Stimulated activated memory B cell treated with anti-CD40 and anti-IgM and Interleukin-4, amounts not matched to agents 10 μg/mL and 1 μg/mL and 100 μg/mL, for 72 hours (primary cell): ENCODE measurements at places on chromosomes 2 and 18.
A peak's percentile ranks its signal among the peaks of the same experiment; 100 is the strongest.

DNA sequence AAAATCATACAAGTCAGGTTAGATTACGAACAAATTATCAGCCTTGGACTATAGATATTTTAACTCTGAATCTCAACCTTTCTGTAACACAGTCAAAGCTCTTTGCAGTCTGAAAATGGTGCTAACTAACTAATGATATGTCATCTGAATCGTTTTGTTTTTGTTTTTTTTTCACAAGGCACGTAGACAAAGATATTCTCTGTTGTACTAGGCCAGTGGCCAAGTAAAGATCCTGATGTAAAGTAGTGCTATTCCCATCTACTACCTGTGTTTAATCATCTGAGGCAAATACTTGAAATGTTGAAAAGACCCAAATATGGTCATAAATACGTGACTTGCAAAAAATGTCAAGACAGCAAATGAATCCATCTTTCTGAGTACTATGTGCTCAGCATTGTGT is 65.7 kb downstream of the REL start:
- peaks cover 29% of the 10 kb centered on the region for H3K36me3 ChIP-seq
- no peak overlapping the region for H3K27ac ChIP-seq
- no peaks in the 10 kb centered on the region for H3K4me1 ChIP-seq
- ATAC-seq, result no peak
- H3K27me3 ChIP-seq, result no peaks in the 10 kb centered on the region

DNA sequence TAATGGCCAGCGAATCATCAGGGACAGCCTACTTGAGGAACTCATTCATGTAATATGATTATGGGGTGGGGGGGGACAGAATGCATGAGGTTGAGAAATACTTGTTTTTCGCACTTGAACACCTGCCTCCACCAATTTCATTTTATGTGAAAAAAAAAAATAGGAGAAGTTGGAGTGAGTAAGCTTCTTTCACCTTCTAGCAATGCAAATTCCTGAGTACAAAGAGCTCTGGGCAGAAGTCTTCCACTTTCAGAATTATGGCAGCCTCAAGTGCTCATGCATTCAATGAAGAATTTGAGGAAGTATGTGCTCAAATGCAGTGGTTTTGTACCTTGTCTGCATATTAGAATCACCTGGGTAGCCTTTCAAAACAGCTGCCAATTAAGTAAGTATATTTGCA is 40.1 kb upstream of the GPD2 start:
- H3K36me3 ChIP-seq, result no peaks in the 10 kb centered on the region
- peaks cover 32% of the 10 kb centered on the region for H3K4me1 ChIP-seq
- no peaks in the 10 kb centered on the region for H3K27me3 ChIP-seq
- peak overlapping the region; percentile 12 for H3K4me3 ChIP-seq

- H3K4me1 ChIP-seq, result no peaks in the 10 kb centered on the region
- H3K27me3 ChIP-seq, result no peaks in the 10 kb centered on the region
- H3K27ac ChIP-seq, result no peak overlapping the region
- H3K4me3 ChIP-seq, result no peak overlapping the region
These were observed 31.7 kb downstream of the L3MBTL4 start for GRCh38 chr18:6382963-6383362.

- H3K36me3 ChIP-seq, result no peaks in the 10 kb centered on the region
- H3K4me3 ChIP-seq, result no peak within 1 kb of the TSS
- H3K27ac ChIP-seq, result no peak within 1 kb of the TSS
These were observed at the start of gene FER1L5 for GRCh38 chr2:96642564-96643360. TSS of gene FER1L5 (plus strand) at chr2:96642764. CDS start at chr2:96642837, 73 bp downstream.

GRCh38 chr18:23935804-23936203 is 78.8 kb upstream of the TTC39C start:
- peaks cover 25% of the 10 kb centered on the region for H3K4me1 ChIP-seq
- no peaks in the 10 kb centered on the region for H3K36me3 ChIP-seq
- no peak overlapping the region for H3K27ac ChIP-seq
- H3K27me3 ChIP-seq, result no peaks in the 10 kb centered on the region

GRCh38 chr18:78168526-78168925 is 811.1 kb upstream of the SALL3 start:
- peaks cover 11% of the 10 kb centered on the region for H3K27me3 ChIP-seq
- ATAC-seq, result no peak
- H3K4me1 ChIP-seq, result no peaks in the 10 kb centered on the region
- no peaks in the 10 kb centered on the region for H3K36me3 ChIP-seq
- H3K27ac ChIP-seq, result no peak overlapping the region

DNA sequence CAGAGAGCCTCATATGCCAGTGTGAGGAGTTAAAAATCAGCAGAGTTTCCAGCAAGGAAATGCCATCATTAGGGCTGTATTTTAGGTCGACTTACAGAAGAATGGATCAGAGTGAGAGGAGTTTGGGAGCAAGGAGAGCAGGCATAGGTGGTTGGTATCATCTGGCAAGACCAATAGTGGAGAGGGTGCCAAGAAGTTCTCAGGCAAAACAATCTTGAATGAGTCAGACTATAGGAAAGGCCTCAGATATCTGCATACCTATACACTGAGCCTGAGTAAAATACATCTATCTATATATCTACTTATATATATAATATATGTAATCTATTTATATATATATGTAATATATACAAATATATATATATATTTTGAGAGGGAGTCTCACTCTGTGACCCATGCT is 57.3 kb downstream of the TMEFF2 start:
- H3K36me3 ChIP-seq, result no peaks in the 10 kb centered on the region
- H3K4me1 ChIP-seq, result no peaks in the 10 kb centered on the region
- no peak overlapping the region for H3K4me3 ChIP-seq
- no peak overlapping the region for H3K27ac ChIP-seq

- peaks cover 8% of the 10 kb centered on the region for H3K27me3 ChIP-seq
- no peak overlapping the region for H3K4me3 ChIP-seq
- ATAC-seq, result no peak
- H3K4me1 ChIP-seq, result no peaks in the 10 kb centered on the region
- no peak overlapping the region for H3K27ac ChIP-seq
- no peaks in the 10 kb centered on the region for H3K36me3 ChIP-seq
These were observed 224.5 kb downstream of the SLC4A3 start for GRCh38 chr2:219851801-219852481.

DNA sequence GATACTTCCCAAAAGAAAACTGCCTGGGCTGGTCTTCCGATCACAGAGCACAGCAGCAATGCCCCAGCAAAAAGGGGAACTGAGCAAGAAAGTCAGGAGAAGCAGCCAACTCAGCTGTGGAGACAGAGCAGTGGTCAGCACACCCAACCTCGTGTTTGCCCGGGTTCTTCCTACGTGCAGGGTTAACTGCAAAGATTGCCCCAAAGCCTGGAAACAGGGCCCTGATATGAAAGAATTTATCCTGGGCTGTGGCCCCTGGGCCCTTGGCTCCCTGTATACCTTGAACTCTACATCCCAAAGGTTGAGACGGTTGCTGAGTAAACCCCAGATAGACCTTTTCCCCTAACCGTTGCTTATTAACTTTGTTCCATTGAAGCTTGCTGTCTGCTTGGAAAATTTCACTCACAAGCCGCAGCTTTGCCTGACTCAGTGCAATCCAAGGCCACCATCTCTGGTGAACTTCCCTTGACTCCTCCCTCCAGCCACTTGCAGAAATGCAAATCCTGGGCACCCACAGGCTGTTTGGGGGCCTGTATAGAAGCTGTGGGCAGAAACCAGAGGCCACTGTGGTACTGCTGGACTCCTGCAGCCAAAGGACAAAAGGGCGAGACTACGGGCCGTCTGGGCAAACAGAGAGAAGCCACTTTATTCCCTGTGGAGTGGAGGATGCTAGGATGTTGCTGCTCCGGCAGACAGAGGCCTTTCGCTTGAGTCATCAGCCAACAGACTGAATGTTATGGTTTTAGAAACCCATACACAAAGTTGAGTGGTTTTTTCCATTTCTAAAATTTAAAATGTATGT is 18.2 kb downstream of the NRP2 start:
- peak; percentile 84 for ATAC-seq
- H3K4me1 ChIP-seq, result peaks cover 26% of the 10 kb centered on the region
- H3K4me3 ChIP-seq, result peak overlapping the region; percentile 42
- H3K27ac ChIP-seq, result peak overlapping the region; percentile 92
- no peaks in the 10 kb centered on the region for H3K27me3 ChIP-seq

DNA sequence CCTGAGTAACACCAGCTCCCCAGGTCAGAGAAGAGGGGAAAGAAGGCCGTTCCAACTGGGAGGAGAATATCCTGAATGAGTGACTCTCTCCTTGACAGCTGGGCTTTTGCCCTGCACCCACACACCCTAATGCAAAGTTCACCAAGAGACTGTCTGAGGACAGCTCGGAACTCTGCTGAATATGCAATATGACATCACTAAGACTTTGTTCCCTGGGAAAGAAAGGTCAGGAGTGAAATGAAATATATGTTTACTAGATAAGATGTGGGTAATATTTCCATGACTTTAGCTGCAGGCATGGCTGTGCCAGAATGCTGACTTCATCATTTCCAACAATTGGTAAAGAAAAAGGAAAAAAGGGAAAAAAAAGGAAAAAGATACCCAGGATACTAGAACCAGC is 488.2 kb upstream of the RAB6C start:
- H3K27me3 ChIP-seq, result peaks cover 29% of the 10 kb centered on the region
- no peaks in the 10 kb centered on the region for H3K36me3 ChIP-seq
- no peaks in the 10 kb centered on the region for H3K4me1 ChIP-seq
- ATAC-seq, result no peak
- H3K4me3 ChIP-seq, result no peak overlapping the region

GRCh38 chr2:2744107-2744506 is 413.0 kb upstream of the MYT1L start:
- ATAC-seq, result no peak
- no peak overlapping the region for H3K27ac ChIP-seq
- H3K4me3 ChIP-seq, result no peak overlapping the region
- H3K36me3 ChIP-seq, result no peaks in the 10 kb centered on the region

DNA sequence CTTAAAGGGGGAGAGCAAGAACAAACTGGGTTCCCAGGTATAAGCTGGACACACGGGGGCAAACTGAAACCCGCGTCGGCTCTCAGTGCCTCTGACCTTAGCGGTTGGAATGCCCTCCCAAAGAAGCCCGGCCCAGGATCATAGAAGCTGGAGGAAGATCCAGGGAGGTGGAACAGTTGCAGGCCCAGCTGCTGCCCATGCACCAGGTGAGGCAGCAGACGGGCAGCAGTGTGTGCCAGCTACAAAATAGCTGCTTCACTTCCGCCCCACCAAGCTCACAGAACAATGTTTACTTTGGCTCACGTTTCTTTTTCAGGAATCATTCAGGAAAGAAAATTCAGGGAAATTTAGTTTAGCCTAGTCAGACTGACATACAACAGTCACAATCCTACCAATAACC is 3.9 kb upstream of the ERMN start:
- peaks cover 13% of the 10 kb centered on the region for H3K4me1 ChIP-seq
- no peak overlapping the region for H3K4me3 ChIP-seq
- no peak for ATAC-seq
- peak overlapping the region; percentile 62 for H3K27ac ChIP-seq

GRCh38 chr18:74896390-74896991 is 298.8 kb downstream of the ZNF407 start:
- no peaks in the 10 kb centered on the region for H3K4me1 ChIP-seq
- H3K4me3 ChIP-seq, result no peak overlapping the region
- H3K36me3 ChIP-seq, result peaks cover 10% of the 10 kb centered on the region
- no peaks in the 10 kb centered on the region for H3K27me3 ChIP-seq
- peak; percentile 68 for ATAC-seq

- peaks cover 68% of the 10 kb centered on the region for H3K4me1 ChIP-seq
- no peaks in the 10 kb centered on the region for H3K36me3 ChIP-seq
- H3K4me3 ChIP-seq, result peak overlapping the region; percentile 10
- H3K27me3 ChIP-seq, result no peaks in the 10 kb centered on the region
- peak overlapping the region; percentile 97 for H3K27ac ChIP-seq
These were observed 5.6 kb upstream of the GPR17 start for GRCh38 chr2:127640082-127641072.

DNA sequence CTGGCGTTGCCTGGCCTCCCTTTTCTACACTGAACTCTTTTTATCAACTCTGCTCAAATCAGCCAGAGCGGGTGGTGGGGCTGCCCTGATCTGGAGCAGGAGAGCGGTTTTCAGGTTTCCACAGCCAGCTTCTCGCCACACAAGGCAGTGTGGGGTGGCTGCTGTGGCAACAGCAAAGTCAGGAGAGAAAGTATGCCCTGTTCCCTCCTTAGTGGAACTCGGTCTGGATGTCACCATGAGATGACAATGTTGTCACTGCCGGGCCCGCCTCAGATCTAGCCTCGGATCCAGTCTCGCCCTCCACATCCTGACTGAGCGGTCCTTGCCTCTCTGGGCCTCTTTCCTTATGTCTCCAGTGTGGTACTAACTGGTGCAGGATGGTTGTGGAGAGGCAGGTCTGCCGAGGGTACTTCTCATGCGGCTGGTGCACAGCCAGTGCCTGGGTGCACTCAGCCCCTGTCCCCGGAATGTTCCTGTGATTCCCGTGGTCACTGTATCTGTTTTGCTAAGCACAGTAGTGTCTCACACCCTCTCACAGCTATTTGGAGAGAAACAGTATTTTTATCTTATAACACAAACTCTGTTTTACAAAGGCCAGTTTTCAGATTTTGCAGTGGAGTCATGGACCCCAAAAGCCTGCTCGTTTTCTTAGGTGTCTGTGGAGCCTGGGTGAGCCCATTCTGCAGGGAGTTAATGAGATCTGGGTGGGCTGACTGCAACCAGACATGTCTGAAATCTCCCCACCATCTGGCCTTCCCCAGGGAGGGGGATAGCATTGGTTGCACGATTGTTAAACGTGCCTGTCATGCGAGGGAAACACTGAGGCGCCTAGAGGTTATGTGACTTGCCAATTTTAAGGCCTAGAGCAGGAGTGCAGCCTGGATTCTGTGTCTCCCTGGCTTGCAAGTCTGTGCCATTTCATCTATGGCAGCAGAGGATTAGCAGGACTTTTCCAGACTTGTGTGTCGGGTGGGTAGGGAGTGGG is 261.1 kb upstream of the AGAP1 start:
- H3K36me3 ChIP-seq, result no peaks in the 10 kb centered on the region
- peaks cover 47% of the 10 kb centered on the region for H3K27me3 ChIP-seq
- no peaks in the 10 kb centered on the region for H3K4me1 ChIP-seq
- H3K4me3 ChIP-seq, result no peak overlapping the region

DNA sequence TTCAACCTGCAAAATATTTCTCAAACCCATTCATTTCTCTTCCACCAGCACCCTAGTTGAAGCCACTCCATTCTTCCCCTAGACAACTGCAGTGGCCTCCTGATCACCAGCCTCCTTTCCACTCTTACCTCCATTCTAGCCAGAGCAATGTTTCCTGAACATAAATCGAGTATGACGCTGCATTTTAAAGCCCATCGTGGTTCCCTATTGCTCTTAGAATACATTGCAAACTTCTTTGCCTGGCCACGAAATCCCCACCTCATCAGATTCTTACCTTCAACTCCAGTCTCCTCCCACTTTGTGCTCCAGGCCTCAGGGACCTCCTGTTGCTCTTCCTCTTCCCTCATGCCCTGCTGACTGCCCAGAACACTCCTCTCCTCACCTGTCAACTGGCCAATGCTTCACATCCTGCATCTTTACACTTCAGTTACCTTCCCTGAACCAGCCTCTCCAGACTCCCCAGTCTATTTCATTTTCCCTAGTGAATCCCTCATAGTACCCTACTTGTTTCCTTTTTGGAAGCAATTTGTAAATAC is 176.5 kb upstream of the CTAGE1 start:
- no peak overlapping the region for H3K4me3 ChIP-seq
- no peaks in the 10 kb centered on the region for H3K4me1 ChIP-seq
- H3K27me3 ChIP-seq, result no peaks in the 10 kb centered on the region
- H3K27ac ChIP-seq, result no peak overlapping the region
- H3K36me3 ChIP-seq, result no peaks in the 10 kb centered on the region
